SK-N-MC (cell line): ENCODE measurements at places on chromosomes 6 and 20.

- DNase-seq = no peak
Observed at GRCh38 chr20:15913391-15914025, 659.7 kb downstream of the KIF16B start.

GRCh38 chr6:166520905-166521834 lies 65.3 kb downstream of the RAMACL start:
- no peak for DNase-seq

DNA sequence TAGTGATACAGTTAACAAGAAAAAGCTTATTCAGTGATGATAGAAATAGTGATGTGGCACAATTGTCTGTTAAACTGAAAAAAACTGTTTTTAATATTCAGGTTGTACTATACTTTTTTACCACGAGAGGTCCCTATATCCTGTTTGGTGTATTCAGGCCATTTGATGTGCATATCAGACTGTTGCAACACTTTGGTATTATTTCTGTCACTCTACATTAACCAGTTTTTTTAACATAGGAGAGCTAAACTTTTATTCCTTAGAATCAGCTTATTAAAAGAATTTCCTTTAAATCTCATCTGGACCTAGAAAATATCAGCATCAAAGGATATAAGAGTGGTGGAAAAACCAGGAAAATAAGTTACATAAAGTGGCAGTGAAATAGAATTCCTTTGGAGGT lies 36.8 kb downstream of the TSPYL4 start:
- no peak for DNase-seq

GRCh38 chr20:56760610-56761009 lies 131.5 kb downstream of the TFAP2C start:
- no peak for DNase-seq

DNA sequence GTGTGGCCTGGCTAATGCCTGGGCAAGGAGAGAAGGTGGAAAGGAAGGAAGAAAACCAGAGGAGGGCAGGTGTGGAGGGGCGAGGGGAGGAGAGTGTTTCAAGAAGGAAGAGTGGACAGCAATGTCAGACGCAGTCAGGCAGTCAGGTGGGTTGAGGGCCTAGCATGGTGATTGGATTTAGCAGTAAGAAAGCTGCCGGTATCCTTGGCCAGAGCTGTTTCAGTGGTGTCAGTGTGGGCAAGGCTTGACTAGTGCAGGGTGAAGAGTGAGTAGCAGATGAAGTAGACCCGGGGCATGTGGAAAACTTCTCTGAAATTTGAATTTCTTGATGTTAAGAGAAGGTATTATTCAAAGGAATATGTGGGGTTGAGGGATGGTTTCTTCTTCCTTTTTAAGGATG lies 27.0 kb downstream of the SNX9 start:
- DNase-seq = no peak

DNA sequence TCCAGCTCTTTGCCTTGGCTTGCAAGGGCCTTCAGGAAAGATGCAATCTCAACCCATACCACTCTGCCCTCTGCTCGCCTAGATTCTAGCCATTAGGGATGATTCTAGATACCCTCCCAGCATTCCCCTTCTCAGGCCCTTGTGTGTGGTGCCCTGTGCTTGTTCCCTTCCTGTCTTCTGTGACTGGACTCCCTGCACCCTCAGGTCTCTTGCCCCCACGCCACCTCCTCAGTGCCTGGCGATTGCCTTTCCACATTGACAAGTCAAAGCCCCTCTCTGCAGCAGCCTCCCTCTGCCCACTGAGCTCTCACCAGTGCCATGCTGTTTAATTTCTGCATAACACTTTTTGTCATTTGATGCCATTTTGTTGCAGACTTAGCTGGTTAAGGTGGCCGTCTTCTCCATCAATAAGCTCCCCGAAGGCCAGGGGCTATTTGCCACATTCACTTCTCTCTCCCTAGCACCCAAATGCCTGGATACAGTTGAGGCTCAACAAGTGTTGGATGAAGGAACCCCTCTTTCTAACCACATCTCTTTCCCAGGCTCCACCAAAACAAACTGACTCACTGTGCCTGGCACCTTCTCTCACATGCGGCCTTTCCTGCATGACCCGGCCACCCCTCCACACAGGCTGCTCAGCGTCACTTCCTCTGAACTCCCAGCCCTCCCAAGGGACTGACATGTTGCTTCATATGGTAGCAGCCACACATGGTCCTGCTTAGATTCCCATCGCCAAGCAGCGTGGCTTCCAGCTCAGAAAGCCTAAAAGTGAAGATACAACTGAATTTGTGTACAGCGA lies 4.6 kb upstream of the TXNDC5 start:
- no peak for DNase-seq

DNA sequence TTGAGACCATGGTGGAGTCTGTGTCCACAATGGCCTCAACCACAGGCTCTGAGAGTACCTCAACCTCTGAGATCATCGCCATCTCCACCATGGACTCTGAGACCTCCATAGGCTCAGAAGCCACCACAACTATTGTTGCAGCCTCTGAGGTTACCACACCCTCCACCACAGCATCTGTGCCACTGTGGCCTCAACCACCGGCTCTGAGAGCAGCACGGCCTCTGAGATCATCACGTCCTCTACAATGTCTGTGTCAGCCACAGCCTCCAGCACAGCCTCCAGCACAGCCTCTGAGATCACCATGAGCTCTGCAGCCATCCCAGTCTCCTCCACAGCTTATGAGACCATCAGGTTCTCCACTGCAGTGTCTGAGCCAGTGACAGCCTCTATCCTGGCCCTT lies 19.4 kb upstream of the MUC21 start:
- DNase-seq = no peak

DNA sequence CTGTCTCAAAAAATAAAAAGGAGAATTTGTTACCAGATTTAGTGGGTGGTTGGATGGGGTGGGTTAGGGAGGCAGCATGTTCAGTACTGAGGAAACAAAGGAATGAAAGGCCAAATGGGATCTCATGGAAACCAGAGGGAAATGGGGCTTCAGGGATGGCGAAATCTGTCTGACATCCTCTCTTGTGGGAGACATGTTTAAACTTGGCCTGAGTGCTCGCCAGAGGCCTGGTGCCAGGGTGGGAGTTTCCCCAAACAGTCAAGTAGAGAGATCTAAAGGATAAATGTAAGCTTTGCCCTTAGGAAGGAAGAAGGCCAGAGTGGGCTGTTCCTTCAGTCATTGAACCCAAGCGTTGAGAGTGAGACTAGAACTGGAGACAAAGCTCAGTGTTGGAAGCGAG lies 61.9 kb upstream of the AKIRIN2 start:
- DNase-seq = no peak

- DNase-seq = no peak
Observed at GRCh38 chr6:39997101-39997635, 62.9 kb upstream of the MOCS1 start.

DNA sequence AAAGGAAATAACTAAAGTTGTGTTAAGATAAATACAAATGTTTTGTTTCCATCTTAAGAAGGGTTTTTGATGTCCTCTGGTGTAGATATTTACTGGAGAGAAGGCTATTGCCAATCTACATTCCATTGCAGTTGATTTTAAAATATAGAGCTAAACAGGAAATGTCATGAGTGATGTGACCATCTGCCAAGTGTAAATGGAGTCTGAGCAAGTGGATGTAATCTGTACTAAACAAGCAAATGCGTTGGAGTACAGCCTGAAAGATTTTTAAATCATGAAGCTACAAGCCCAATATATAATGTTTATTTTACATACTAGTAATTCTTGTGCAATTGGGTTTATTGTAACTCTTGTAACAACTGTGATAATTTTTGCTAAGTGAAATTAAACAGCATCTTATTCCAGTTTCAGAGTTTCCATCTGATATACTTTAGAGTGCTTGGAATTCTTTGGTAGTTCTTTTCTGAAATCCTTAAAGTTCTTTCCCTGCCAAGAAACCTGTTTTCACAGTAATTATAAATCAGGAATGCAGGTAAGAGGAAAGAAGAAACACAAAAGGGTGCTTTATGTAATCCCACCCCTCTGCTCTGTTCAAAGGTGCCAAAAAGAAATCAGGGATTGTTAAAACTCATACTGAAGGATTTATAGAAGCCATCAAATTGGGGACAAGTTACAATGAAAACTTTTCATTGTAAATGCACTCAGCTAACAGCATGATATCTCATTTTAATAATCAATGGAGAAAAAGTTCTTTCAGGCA lies 47.2 kb upstream of the FLRT3 start:
- no peak for DNase-seq

- DNase-seq = no peak
Observed at GRCh38 chr6:71187141-71187540, 101.5 kb upstream of the OGFRL1 start.

DNA sequence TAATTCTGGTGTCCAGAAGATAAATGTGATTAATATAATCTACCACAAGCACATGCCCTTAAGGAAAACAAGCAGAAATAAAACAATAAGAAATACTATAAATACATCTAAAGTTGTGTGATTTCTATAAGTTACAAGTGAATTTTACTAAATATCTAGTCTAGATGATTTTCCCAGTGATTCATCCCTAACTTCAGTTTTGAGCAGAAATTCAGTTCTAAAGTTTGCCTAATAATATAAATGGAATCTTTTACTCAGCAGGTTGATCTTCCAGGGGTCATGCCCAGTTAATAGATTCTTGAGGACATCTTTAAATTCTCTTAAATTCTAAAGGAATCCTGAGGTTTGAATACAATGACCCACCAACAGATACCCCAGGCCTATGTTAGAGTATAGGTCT lies 37.3 kb downstream of the PDE7B start:
- no peak for DNase-seq

GRCh38 chr6:45367999-45368398 lies 9.7 kb downstream of the SUPT3H start:
- DNase-seq = no peak

- DNase-seq = no peak
Observed at GRCh38 chr6:39493777-39494176, 171.3 kb upstream of the KCNK16 start.

- DNase-seq = no peak
Observed at GRCh38 chr20:17518339-17519052, 12.7 kb downstream of the BFSP1 start.

GRCh38 chr20:12270863-12271262 lies 353.2 kb downstream of the BTBD3 start:
- DNase-seq = no peak

DNA sequence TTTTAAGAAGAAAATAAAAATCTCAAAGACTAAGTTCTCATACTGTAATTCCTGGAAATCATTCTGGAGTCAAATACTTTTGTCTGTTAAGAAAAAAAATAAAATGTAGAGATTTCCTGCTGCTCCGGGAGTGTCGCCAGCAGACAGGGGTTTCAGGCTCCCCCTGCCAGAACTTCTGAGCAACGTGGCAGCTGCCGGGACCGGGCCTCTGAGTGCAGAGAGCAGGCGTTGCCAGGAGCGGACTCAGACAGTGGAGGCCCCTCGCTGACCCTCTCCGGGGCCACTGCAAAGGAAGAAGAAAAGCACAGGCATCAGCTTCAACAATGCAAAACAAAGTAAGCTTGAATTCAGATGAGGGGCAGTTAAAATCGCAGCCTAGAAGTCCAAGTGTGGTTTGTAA lies 95.5 kb downstream of the THBS2 start:
- no peak for DNase-seq

DNA sequence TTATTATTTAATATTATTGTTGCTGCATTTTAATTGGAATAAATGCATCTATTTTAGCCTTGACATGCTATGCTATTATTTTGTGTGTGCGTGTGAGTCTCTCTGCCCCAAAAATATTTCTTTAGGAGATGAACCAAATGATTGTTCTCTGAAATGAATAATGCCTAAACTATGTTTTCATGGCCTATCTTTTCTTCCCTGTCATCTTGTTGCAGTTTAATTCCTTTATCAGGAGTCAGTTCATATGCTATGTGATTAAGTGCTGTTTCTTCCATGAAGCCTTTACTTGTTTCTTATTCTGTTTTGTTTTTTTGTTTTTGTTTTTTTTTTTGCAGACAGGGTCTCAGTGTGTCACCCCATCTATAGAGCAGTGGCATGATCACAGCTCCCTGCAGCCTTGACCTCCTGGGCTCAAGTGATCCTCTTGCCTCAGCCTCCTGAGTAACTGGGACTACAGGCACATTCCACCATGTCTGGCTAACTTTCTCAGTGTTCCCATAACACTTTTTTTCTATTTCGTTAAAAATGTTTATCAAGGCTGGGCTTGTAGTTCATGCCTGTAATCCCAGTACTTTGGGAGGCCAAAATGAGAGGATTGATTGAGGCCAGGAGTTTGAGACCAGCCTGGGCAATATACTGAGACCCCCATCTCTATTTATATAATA lies 25.7 kb downstream of the TPX2 start:
- no peak for DNase-seq

- DNase-seq = no peak
Observed at GRCh38 chr6:170464524-170464979, 88.6 kb downstream of the PSMB1 start.

DNA sequence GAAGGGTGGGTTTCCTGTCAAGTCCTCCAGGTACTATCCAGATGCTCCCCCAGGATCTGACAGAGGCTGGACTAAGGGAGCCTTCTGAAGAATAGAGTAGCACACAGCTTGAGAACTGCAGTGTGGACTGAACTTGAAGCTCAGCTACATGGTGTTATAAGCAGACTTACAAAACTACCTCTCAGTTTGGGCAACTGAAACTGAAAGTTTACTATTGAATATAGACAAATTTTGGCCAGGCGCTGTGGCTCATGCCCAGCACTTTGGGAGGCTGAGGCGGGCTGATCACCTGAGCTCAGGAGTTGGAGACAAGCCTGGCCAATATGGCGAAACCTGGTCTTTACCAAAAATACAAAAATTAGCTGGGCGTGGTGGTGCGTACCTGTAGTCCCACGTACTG lies 348.5 kb downstream of the PLCB1 start:
- DNase-seq = no peak

GRCh38 chr20:18802012-18802634 lies 11.5 kb upstream of the SCP2D1 start:
- DNase-seq = no peak

GRCh38 chr20:60097285-60097684 lies 139.1 kb downstream of the CDH26 start:
- DNase-seq = no peak

DNA sequence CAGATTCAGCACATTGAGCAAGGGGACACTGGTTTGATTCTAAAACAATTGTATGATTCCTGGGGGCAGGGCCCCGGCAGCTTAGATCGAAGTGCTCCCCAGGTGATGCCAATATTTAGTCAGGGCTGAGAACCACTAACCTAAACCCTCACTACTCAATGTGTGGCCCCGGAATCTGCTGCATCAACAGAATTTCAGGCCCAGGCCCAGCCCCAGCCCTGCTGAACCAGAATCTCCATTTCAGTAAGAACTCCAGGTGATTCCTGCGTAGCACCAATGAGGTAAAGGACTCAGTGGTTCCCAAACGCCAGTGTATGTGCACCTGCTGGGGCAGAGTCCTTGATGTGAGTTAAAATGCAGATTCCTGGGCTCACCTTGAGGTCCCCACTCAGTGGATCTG lies 152.8 kb upstream of the KCNG1 start:
- no peak for DNase-seq

- DNase-seq = no peak
Observed at GRCh38 chr6:127031511-127031910, 87.0 kb upstream of the RSPO3 start.

- DNase-seq = no peak
Observed at GRCh38 chr6:41823178-41823577, 35.7 kb downstream of the TOMM6 start.

GRCh38 chr6:119125576-119125975 lies 47.1 kb upstream of the FAM184A start:
- DNase-seq = no peak

- DNase-seq = no peak
Observed at GRCh38 chr6:13528232-13528631, 40.8 kb upstream of the GFOD1 start.
